ENCODE measurements at places on chromosomes 3 and 15.
A peak's percentile ranks its signal among the peaks of the same experiment; 100 is the strongest.

- DNase-seq = no peak
Observed at GRCh38 chr3:160675566-160676124, 1.3 kb upstream of the ARL14 start.

DNA sequence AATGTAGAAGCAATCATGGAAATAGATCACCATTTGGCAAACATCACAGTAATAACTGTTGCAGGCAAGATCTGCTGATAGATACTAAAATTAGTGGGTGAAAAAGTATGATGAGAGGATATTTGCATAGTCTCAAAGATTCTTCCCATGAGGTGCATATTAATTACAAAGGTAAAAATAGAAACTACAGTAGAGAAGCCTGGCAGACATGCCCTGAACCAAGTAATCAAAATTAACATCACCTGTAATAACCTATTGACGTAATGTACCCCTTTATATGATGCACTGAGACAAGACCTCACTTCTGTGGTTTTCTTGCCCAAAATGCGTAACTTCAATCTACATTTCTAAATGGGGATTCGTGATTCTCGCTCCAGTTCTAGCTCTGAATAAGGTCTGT lies 14.4 kb downstream of the POMGNT2 start:
- DNase-seq = no peak

- DNase-seq = peak; percentile 46
Observed at GRCh38 chr3:67601919-67602608, 52.3 kb downstream of the SUCLG2 start.

- no peak for DNase-seq
Observed at GRCh38 chr15:83306561-83306960, 22.1 kb upstream of the BNC1 start.

DNA sequence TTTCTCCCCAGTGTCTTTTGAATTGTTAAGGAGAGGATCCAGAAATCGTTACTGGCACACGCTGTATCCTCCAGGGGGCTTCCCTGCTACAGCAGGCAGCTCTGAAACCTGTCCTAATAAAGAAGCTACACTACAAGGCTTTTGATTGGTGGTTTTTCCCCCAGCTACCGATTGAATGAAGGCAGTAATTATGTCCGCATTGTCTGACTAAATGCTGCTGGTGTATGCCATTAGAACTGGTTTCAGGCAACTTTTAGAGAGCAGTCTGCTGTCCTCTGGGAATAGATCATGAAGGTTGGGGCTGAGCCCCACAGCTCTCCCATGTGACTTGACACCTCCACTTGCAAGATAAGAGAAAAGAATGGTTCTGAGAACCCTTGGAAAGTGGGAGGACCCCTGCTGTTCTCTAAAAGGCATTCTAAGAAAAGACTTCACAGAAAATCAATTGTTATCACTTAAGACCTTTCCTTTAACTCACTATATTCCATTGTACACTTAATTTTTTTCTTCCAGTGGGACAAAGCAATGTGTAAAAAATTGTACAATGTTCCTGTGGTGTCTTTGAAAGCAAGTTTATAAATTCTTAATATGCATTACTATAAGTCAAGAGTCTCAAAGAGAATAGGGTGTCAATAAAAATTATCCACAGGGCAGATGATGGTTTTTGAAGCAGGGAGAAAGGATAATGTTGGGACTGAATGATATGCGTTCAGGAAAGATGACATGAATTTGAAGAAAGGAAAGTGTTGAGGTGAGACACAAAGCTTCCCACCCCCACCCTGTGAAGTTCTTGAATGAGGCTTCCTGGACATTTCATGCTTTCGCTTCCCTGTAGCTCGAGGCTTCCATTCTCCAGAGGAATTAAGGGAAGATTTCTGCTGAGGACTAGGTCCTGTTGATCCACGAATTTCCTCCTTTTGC lies 53.0 kb upstream of the DAZL start:
- DNase-seq = peak; percentile 27

GRCh38 chr15:90801803-90802202 lies 66.6 kb upstream of the FURIN start:
- no peak for DNase-seq

- DNase-seq = no peak
Observed at GRCh38 chr15:22954798-22955543, 25.2 kb downstream of the CYFIP1 start.

- DNase-seq = no peak
Observed at GRCh38 chr3:147412917-147413685, 3.9 kb downstream of the ZIC1 start.

DNA sequence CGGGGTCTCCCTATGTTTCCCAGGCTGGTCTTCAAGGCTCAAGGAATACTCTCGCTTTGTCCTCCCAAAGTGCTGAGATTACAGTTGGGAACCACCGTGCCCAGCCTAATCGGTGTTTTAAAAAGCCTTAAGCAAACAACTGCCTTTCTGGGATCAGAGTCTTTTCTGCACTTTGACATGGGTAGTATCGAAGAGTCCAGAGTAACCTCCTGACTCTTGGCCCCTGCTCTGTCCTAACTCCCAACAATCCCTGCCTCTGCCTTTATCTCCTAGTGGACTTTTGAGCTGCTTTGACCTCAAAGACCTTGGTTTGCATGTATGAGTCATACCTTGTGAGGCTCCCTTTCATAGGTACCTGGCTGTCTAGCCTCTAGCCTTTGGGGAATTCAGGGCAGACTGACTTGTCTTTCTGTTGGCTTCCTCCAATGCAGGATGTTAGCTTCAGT lies 21.0 kb upstream of the HACD2 start:
- no peak for DNase-seq

DNA sequence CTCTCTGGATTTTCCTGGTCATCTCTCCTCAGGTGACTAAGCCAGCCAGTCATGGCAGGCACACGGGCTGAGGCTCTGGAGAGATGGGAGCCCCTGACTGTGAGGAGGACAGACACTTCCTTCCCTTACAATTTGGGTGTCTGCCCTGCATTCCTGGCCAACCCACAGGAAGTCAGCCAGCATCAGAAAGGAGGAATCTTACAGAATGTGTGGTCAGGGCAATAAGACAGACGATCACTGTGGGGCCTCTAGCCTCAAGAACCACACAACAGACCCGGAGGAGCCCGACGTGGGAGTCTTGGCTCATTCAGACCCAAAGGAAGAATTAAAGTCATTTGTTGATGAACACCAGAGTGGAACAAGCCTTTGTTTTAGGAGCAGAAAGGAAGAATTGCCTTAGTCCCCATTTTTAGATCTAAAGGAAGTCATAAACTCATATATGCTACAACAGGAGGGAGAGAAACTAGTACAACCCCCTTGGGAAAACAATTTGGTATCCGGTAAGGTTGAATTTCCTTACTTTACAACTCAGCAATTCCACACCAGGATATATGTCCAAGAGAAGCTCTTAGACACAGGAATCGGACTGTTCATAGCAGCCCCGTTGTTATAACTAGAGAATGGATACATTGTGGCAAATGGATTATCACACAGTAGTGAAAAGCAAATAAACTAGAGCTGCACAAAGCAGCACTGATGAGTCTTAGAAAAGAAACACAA lies 62.2 kb downstream of the ABTB1 start:
- peak; percentile 90 for DNase-seq

GRCh38 chr3:123801474-123801873 lies 82.7 kb downstream of the MYLK start:
- DNase-seq = no peak

DNA sequence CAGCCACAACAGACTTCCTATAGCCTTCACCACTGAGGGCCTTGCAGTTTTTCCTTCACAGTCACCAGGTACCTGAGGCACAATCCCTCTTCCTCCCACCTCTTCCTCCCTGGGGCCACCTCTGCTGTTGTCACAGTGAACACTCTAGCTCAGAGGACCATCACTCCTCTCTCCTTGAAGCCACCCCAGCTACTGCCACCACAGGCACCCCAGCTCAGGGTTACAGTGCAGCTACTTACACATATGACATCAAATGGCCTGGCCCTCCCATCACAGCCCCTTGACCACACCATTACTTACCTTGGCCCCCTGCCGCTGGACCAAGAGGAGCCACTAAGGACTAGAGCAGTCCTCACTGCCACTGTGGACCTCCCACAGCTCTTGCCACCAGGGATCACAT lies 213.5 kb upstream of the CRBN start:
- no peak for DNase-seq

DNA sequence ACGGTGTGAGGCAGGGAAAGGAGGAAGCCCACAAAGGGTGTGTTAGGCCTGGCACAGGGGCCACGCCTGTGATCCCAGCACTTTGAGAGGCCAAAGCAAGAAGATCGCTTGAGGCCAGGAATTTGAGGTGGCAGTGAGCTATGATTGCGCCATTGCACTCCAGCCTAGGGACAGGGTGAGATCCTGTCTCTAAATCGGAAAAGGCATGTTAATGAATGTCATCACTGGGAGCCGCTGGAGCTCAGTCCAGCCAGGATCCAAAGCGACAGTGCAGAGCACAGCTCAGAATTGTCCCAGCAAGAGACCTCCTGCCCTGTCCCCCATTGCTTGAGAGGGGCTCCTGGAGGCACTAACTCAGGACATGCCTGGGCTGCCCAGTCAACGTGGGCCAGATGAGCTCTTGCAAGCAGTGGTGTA lies 15.0 kb upstream of the FBLN2 start:
- no peak for DNase-seq

GRCh38 chr15:76209523-76209922 lies 101.7 kb downstream of the ETFA start:
- no peak for DNase-seq

DNA sequence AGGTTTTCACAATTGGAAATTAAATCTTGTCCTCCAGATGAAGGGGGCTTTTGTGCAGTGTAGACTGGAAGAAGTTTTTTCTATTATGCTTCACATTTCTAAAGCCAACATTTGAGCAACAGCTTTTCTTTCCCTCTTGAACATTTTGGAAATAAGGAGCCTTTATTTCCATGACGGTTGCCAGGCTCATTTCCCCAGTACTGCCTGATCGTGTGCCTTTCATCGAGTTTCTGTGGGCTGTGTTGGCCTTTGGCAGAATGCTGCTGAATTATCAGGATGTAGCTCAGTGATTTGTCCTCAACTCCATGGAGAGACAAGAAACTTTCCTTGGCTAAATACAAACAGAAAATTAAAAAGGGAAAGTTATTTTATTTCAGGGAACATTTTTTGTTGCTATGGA lies 314.8 kb upstream of the LRRC3B start:
- no peak for DNase-seq

- no peak for DNase-seq
Observed at GRCh38 chr15:75109021-75109735, 85.8 kb downstream of the PPCDC start.

DNA sequence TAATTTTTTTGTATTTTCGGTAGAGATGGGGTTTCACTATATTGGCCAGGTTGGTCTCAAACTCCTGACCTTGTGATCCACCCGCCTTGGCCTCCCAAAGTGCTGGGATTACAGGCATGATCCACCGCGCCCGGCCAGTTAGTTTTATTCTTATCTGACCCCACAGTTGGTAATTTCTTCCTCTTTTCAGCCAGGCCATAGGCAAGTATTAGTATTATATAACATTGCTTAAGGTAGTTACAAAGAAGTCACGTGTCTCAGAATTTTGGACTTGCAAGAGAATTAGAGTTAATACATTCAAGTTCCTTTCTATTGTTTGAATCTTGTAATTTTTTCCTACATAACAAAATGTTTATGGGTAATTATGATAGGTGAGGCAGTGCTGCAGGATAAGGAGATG lies 334.8 kb downstream of the LPP start:
- DNase-seq = no peak

DNA sequence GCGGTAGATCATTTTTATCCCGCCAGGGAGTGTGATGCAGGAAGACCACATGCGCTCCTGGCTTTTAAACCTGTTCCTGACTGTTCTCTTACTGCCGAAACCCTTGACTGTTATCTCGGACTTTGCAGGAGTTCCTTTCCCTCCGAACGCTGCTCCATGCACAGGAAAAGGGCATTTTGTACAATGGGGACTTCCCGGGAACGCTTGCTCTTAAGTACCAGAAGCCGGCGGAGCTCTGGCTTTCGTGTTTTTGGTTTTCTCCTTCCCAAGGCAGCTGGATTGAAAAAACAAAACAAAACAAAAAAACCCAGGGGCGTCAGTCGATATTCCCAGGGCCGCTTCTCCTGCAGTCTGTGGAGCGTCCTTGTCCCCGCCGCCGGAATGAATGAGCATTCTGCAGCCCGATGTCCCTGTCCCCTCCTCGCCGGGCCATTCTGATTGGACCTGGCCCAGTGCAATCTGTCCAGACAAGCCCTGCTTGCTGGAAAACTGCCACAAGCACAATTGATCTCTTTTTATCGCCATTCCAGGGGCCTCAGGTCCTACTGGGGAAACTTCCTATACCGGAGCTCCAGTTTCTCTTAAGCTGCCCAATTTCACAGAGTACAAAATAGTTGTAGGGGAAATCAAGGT lies 44.8 kb downstream of the SLC6A1 start:
- DNase-seq = no peak

DNA sequence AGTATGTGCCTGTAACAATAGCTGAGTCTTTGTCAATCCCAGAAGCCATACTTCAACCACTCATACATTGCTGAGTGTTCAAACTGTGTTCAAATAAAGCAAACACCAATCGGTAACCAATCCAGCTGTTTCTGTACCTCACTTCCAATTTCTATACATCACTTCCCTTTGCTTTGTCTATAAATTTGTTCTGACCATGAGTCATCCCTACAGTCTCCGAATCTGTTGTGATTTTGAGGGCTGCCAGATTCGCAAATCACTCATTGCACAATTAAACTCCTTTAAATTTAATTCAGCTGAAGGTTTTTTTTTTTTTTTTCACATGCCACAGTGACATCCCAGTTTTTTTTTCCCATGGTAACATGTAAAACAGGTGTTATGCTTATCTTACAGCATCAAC lies 870.3 kb downstream of the NAALADL2 start:
- no peak for DNase-seq

GRCh38 chr3:74646094-74646493 lies 31.6 kb upstream of the CNTN3 start:
- no peak for DNase-seq

DNA sequence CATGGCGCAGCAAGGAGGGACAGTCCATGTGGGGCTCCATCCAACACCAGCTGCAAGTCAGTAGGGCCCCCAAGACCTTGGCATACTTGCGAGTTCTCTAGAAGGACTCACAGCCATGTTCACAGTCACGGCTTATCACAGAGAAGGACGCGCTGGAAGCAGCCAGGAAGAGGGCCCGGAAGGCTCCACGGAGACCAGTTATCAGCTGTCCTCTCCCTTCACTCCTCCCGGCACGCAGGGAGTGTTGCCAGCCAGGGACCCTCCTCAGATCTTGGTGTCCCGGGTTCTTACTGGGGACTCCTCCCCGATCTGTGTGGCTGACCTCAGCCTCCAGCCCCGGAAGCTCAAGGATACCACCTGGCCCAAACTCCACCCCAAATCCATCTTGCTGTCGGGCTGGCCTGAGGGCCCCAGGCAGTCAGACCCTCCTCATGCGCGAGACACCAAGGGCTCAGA lies 68.0 kb downstream of the SLTM start:
- DNase-seq = no peak
